H4 (cell line): ENCODE measurements at places on chromosomes 3 and 15. TPM values are rescaled to one million over a fixed set of nuclear protein-coding genes. Genes with fewer than 3 reads are reported as not detected.

- DNase-seq, result no peak
Observed at GRCh38 chr3:57029924-57030323, 30.5 kb upstream of the SPATA12 start.

DNA sequence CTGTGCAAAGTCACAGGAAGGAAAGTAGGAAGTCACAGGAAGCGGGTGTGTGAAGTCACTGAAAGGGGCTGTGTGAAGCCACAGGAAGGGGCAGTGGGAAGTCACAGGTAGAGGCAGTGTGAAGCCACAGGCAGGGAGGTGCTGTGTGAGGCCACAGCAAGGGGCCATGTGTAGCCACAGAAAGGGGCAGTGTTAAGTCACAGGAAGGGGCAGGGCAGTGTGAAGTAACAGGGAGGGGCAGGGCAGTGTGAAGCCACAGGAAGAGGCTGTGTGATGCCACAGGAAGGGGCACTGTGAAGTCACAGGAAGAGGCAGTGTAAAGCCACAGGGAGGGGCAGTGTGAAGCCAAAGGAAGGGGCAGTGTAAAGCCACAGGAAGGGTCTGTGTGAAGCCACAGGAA, 36.5 kb downstream of the GASK1A start:
- no peak for DNase-seq

DNA sequence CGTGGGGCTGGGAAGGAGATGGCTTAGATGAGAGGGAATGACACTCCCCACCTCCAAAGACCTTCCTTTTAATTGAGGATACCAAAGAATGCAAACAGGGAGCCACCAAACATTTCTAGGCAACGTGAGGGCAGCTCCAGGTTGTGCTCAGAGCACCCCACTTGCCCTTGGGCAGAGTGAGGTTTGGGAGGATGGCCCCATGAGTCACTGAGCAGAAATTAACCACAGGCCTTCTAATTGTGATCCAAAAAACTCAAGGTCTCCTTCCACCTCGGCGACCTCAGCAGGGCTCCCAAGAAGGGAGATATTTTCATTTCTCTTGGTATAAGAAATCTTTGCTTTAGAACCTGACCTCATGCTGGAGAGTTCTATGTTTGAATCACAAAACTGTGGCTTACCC, 305.0 kb upstream of the TPM1 start:
- DNase-seq, result no peak

- no peak for DNase-seq
Observed at GRCh38 chr15:71485094-71485693, 325.2 kb upstream of the NR2E3 start.

- no peak for DNase-seq
Observed at GRCh38 chr3:172311217-172311616, 137.0 kb downstream of the GHSR start.

- DNase-seq, result no peak
Observed at GRCh38 chr3:158273656-158274055, 163.8 kb downstream of the RSRC1 start.

GRCh38 chr15:101390060-101390459, 95.0 kb upstream of the SNRPA1 start:
- no peak for DNase-seq

DNA sequence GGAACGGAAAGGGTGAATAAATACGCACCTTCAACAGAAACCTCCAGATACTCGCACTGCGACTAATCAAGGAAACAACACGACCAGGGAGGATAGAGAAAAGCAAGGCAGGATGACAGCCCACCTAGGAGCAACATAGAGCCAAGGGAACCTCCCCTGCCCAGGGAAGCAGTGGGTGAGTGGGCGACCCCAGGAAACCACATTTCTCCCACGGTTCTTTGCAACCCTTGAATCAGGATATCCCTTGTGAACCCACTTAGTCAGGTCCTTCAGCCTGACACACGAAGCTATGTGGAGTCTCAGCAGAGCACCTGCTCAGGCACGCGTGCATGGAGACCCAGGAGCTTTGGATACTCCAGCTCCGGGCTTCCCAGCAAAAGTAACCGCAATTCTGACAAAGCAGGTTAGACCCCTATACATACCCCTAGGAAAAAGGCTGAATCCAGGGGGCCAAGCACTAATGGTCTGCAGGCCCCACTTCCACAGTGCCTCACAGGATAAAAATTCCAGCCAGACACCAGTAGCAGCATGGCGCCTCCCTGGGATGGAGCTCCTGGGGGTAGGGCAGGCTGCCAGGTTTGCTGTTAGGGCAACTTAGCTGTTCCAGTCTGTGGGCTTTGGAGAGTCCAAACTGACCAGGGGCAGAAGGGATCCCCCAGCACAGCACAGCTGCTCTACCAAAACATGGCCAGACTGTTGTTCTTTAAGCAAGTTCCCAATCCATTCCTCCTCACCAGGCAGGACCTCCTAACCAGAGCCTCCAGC, 38.4 kb upstream of the PXYLP1 start:
- DNase-seq, result no peak

DNA sequence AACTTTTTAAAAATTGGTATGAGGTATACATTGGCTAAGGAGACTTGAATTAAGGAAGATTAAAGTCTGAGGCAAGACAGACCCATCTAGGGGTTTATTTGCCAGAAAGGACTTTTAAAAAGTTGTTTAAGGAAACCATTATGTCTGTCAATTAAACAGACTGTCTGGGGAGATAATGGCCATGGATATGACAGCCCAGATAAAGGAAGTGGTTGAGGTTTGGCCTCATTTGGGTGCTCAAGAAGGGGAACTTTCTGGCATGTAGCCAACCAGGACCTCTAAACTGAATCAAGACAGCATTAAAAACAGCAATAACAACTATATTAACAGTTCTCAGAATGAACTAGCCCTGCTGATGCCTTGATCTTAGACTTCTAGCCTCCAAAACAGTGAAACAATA, 9.9 kb upstream of the CD200R1L start:
- DNase-seq, result no peak

- DNase-seq, result peak; percentile 48
Observed at GRCh38 chr3:120170223-120170622, 76.0 kb upstream of the GSK3B start.

DNA sequence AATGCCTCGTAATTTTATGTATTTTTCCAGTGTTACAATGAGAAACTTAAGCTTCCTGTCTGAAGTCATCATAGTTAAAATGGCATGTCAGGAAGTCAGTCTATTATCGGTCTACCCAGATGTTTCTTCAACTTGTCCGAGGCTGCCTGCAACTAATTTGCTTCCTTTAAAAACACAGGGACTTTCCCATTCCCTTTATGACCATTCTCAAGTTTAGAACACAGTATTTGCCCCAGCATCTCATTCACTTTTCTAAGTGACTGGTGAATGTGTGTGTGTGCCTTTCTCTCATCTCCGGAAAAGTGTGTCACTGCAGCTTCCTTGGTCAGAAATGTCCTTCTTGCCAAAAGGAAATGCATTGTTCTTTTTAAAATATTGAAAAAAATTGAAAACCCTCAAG, 466.6 kb downstream of the RAP2B start:
- DNase-seq, result no peak

DNA sequence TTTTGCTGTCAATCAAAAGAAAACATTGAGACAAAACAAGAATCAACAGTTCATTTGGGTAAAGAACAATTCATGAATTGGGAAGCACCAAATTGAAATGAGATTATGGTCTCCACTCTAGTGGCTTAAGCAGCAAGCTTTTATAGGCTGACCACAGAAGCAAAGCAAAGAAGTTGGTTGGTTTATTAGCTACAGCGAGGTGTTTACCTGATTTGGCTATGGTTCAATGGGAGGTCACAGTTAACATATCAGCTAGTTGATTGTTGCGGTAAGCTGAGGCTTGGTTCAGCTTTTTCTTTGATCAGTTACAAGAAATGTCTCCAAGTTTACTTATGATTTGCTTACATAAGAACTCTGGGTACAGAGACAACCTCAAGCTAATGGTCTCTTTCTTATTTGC, 640.5 kb upstream of the GOLIM4 start:
- no peak for DNase-seq

DNA sequence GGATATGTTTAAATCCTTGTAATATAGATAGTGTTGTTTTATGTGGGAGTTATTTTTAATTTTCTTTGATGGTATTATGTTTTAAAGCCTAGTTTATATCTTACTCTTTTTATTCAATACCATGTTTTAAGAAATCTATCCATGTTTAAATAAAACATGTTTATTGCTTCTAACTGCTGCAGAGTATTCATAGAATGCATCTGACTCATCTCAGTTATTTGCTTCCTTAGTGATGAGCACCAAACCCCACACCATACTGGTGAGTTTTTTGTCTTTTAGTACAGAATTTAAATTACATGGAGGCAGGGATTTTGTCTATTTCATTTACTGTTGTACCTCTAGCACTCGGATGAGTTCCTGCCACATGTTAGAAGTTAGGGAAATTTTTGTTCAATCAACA, 209.2 kb downstream of the NSUN3 start:
- DNase-seq, result no peak

GRCh38 chr3:176286476-176287085, 910.7 kb downstream of the TBL1XR1 start:
- DNase-seq, result no peak

- peak; percentile 90 for DNase-seq
Observed at GRCh38 chr3:184565421-184566211, 4.0 kb downstream of the EPHB3 start.

- no peak for DNase-seq
Observed at GRCh38 chr3:120192579-120192978, 92.4 kb downstream of the GPR156 start.

The PLCH1 gene
- total RNA-seq, result 0.62 and 1.1 TPM in 2 replicates

The CHRM5 gene
- total RNA-seq, result not detected in 2 replicates

The AMIGO3 gene
- not detected in 2 replicates for total RNA-seq

The CKMT1A gene
- total RNA-seq, result 0.10 and 1.1 TPM in 2 replicates

The INKA1 gene
- 0.68 and 2.1 TPM in 2 replicates for total RNA-seq

The NPAP1 gene
- not detected in 2 replicates for total RNA-seq

The SLC22A13 gene
- total RNA-seq, result 0.10 TPM in 1 of 2 replicates, not detected in the other
